ENCODE measurements at places on chromosomes 2 and 18. TPM values are rescaled to one million over a fixed set of nuclear protein-coding genes. Genes with fewer than 3 reads are reported as not detected.

DNA sequence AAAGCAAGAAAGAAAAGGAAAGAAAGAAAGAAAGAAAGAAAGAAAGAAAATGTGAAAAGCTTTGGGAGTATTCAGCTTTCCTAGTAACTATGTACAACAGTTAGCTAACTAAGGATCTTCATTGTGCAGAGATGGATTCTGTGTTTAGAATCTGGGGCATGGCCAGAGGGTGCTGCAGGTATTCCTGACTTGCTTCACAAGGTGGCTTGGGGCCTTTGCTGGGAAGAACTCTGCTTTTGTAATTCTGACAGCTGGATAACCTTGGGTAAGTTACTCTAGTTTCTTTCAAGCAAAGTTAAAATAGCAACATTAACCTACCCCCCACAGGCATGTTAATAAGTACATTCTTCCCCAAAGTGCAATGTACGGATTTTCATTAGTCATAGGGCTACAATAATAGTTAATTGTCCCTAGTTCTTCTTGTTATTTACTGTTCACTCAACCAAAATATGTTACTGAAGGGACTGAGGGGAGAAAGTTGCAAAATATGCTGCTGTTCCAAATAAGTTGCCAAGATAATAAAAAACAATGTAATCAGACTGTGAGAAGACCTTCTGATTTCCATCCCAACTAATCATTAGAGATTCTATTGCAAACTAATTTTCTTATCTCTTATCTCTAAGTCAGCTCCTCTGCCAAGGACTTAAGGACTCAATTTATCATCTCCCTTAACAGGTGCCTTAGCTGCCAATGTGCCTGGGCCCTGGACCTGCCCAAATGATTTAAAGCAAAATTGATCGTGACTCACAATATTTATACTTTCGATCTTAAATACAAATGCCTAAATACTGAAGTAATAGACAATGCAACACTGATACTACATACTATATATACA lies 50.3 kb downstream of the SERPINB8 start:
- H3K27me3 ChIP-seq: peaks cover 8% of the 10 kb centered on the region
- H3K27ac ChIP-seq: no peak overlapping the region
- no peaks in the 10 kb centered on the region for H3K36me3 ChIP-seq
- H3K4me1 ChIP-seq: no peaks in the 10 kb centered on the region
- DNase-seq: no peak

DNA sequence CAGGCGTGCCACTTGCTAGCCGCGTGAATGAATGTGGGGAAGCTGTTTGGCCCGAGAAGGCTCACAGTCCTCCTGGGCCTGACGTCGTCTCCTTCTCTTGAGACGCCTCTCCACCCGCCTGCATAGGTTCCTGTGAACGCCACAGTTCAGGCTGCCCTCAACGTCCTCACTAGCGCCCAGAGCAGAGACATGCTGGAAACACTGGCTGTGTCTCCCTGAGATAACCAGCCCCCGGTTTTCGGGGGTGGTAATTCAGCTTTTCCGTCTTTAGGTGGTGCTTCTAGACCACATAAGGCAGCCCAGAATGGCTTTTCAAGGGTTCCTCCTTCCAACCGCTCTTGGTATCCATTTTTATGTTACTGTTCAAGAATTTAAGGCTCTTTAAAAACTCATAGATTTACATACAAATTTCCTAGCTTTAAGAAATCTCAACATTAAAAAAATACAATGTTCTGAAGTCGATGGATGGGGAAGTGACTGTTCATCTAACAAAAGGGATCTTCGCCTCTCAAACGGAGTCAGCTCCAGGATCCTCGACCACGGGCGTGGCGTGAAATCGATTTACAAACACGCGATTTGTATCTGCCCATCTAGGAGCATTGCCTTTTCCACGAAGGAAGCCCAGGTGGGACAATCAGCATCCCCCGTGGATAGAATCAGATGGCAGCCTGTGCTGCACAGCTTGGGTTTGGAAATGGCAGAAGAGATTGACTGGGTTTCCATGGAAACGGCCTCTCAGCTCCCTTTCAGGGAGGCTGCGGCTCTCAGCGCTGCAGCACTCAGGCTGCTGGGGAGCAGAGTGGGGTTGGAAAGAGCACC lies 110.6 kb upstream of the PXDN start:
- H3K27ac ChIP-seq: no peak overlapping the region
- H3K4me3 ChIP-seq: peak overlapping the region; percentile 3
- H3K4me1 ChIP-seq: no peaks in the 10 kb centered on the region

DNA sequence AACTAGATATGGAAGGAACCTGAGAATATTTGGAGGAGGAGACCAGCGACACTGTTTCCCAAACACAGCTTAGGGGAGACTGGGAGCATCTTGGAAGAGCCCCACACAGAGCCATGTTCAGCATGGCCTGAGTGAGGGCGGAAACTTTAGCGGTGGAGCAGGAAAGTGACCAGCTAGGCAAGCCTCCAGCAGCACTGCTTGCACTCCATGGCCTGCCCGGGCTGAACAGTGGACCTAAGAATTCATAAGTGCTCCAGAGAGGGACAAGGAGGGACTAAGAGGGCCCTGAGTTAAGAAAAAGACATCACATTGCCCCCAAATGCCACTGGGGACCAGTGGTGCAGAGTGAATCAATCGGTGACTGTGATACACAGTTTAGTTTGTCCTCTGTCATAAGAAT lies 566.4 kb downstream of the TNS1 start:
- peaks cover 20% of the 10 kb centered on the region for H3K4me1 ChIP-seq
- no peak overlapping the region for H3K27ac ChIP-seq
- no peak overlapping the region for H3K4me3 ChIP-seq

GRCh38 chr2:14634489-14635390 lies 2.2 kb downstream of the LRATD1 start:
- peak overlapping the region; percentile 77 for H3K4me3 ChIP-seq
- H3K36me3 ChIP-seq: no peaks in the 10 kb centered on the region
- H3K27me3 ChIP-seq: peaks cover 28% of the 10 kb centered on the region
- peak overlapping the region; percentile 34 for H3K27ac ChIP-seq
- peak; percentile 92 for DNase-seq

- no peak overlapping the region for H3K27ac ChIP-seq
- H3K4me3 ChIP-seq: no peak overlapping the region
- DNase-seq: no peak
- H3K27me3 ChIP-seq: no peaks in the 10 kb centered on the region
- H3K36me3 ChIP-seq: no peaks in the 10 kb centered on the region
Measured at GRCh38 chr2:16134436-16135165, 194.3 kb downstream of the MYCN start.

DNA sequence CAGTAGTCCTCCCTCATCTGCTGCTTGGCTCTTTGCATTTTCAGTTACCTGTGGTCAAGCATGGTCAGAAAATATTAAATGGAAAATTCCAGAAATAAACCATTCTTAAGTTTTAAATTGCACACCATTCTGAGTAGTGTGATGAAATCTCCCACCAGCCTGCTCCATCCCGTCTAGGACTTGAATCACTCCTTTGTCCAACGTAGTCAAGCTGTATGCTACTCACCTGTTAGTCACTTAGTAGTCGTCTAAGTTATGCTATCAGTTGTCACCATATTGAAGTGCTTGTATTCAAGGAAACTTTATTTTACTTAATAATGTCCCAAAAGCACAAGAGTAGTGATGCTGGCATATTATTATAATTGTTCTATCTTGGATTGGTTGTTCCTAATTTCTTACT lies 172.5 kb downstream of the FIGN start:
- H3K36me3 ChIP-seq: no peaks in the 10 kb centered on the region
- H3K27me3 ChIP-seq: no peaks in the 10 kb centered on the region
- H3K4me3 ChIP-seq: no peak overlapping the region

DNA sequence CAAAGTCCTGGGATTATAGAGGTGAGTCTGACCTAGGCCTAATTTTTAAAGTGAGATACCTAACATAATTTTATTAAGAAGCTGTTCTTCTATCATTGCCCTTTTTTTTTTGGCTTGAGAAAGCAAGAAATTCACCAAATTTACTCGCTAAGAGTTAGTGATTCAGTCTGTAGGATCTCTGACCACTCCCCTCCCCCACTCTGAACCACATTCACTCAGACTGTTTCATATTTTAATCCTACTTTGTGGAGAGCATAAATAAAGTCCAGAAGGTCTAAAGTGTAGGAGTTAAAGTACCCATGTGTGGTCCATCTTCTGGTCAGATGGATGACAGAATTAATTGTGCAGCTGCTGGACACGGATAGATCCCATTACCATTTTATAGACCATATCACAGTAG lies 115.8 kb upstream of the MGAT5 start:
- H3K36me3 ChIP-seq: no peaks in the 10 kb centered on the region
- H3K27ac ChIP-seq: 0 out of 2 replicates have a peak overlapping the region, but pooled peaks have one; percentile 17
- no peak overlapping the region for H3K4me3 ChIP-seq

DNA sequence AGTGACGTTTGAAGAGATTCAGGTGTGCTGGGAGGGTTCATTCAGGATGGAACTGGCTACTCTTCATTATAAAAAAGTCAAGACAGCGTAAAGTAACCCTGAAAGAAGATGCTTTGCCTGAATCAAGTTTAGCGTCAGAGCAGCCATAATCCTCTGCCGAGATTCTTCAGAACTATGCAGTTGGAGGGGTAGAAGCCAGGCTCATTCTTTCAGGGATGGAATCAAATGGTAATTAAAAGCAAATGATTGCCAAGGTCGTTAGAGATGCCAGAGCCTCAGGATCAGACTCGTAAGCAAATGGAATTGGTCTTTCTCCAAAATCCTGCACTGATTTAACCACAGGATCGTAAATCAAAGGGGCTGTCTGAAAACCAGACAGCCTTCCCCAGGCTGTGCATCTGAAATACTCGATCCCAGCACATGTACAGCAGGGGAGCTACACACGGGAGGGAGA lies 21.9 kb downstream of the APCDD1 start:
- DNase-seq: peak; percentile 34
- H3K4me1 ChIP-seq: no peaks in the 10 kb centered on the region
- peaks cover 21% of the 10 kb centered on the region for H3K27me3 ChIP-seq
- H3K27ac ChIP-seq: no peak overlapping the region
- no peak overlapping the region for H3K4me3 ChIP-seq
- H3K36me3 ChIP-seq: no peaks in the 10 kb centered on the region

DNA sequence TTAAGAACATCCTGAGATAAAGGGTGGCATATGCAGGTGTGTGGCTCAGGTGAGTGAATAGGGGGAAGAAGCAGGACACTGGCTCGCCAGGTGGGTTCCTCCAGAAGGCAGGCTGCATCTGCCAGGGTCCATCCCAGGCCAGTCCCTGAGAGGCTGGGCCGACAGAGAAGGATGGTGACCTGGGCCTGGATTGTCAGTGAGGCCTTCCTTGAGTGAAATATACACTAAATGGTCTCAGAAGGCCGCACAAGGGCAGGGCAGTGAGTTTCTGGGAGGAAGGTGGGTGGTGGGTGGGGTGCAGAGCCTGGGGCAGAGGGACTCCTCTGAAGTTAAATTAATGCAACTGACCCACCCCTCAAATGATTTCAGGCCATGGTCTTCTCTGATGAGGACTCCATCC lies 182.1 kb downstream of the ANKRD30B start:
- no peaks in the 10 kb centered on the region for H3K36me3 ChIP-seq
- no peaks in the 10 kb centered on the region for H3K27me3 ChIP-seq
- no peaks in the 10 kb centered on the region for H3K4me1 ChIP-seq
- H3K27ac ChIP-seq: no peak overlapping the region
- no peak for DNase-seq

DNA sequence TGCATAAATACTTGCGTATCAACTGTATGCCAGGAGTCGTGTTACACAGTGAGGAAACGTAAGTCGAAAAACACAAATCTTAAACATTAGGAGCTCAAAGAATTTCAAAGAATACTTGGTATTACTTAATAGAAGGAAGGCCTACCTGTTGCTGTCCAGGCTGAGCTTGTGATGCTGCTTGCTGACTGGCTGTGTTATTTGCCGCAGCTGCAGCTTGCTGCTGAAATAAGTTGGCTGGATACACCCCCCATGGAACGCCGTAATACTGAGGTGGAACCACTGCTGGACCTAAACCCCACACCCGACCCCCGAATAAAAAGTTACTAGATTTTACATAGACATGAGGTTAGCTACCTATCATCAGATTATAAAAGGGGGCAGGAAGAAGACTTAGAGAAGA lies 56.4 kb downstream of the PUM2 start:
- peaks cover 10% of the 10 kb centered on the region for H3K4me1 ChIP-seq
- H3K27me3 ChIP-seq: no peaks in the 10 kb centered on the region
- no peak for DNase-seq

- no peak for DNase-seq
- no peaks in the 10 kb centered on the region for H3K27me3 ChIP-seq
Measured at GRCh38 chr18:57051657-57052044, 95.2 kb upstream of the BOD1L2 start.

- no peaks in the 10 kb centered on the region for H3K36me3 ChIP-seq
- DNase-seq: peak; percentile 68
- no peak overlapping the region for H3K27ac ChIP-seq
Measured at GRCh38 chr2:227884511-227884947, 13.1 kb downstream of the DAW1 start.

DNA sequence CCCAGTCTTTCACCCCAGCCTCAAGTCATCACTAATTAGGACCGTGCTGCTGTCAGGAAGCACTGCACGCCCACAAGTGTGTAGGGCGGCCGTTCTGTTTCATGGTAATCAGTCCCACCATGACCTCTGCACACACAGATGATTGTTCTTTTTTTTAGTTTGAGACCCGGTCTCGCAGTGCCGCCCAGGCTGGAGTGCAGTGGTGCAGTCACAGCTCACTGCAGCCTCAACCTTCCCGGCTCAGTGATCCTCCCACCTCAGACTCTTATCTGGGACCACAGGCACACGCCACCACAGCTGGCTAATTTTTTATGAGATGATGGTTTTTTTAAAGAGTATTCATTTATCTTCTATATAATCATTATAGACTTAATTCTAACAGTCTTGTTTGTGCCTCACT lies 1.8 kb upstream of the IAH1 start:
- no peak for DNase-seq
- H3K4me3 ChIP-seq: no peak overlapping the region
- peaks cover 16% of the 10 kb centered on the region for H3K4me1 ChIP-seq
- H3K36me3 ChIP-seq: peaks cover 9% of the 10 kb centered on the region
- no peaks in the 10 kb centered on the region for H3K27me3 ChIP-seq

DNA sequence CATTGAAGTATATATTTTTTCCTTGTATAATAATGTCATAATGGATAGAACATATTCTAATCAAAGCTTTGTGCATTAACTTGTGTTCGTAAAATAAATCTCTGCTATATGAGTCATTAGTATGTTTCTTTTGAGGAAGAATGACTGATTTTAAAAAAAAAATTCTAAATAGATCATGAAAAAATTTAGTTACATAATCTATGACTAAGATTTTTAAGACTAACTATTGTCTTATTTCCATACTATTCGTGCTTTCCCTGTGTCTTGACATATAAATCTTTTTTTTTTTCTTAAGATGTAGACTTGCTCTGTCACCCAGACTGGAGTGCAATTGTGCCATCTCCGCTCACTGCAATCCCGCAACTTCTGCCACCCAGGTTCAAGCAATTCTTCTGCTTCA lies 226.1 kb downstream of the DSEL start:
- H3K36me3 ChIP-seq: no peaks in the 10 kb centered on the region
- H3K27ac ChIP-seq: no peak overlapping the region
- H3K4me1 ChIP-seq: no peaks in the 10 kb centered on the region
- no peak overlapping the region for H3K4me3 ChIP-seq
- peak; percentile 17 for DNase-seq

ASB18 gene
- total RNA-seq: not detected

RGPD3 gene
- 0.13 TPM for total RNA-seq

SIGLEC15 gene
- total RNA-seq: 0.22 TPM

KCNF1 gene
- total RNA-seq: 0.97 TPM

GALNT13 gene
- total RNA-seq: 0.11 TPM

Measured in GM23248 (cell line).